ENCODE measurements at places on chromosomes 7 and 10.

DNA sequence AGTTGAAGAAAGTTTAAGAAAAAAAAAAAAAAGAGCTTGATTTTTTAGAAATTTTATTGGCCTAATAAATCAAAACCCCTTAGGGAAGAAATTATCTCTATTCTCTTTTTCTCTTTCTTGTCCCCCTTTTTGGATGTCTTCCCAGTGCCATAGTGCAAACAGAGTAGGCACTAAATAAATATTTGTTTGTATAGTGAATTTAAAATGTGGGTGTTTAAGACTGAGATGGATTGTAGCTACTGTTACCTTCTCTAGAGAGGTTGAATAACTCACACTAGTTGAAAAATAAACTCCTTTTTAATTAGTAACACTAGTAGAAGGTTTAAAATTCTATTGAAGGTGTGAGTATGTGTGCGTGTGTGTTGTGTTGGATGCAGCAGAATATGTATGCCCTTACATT lies 783.8 kb downstream of the NXPH1 start:
- no peak for DNase-seq

DNA sequence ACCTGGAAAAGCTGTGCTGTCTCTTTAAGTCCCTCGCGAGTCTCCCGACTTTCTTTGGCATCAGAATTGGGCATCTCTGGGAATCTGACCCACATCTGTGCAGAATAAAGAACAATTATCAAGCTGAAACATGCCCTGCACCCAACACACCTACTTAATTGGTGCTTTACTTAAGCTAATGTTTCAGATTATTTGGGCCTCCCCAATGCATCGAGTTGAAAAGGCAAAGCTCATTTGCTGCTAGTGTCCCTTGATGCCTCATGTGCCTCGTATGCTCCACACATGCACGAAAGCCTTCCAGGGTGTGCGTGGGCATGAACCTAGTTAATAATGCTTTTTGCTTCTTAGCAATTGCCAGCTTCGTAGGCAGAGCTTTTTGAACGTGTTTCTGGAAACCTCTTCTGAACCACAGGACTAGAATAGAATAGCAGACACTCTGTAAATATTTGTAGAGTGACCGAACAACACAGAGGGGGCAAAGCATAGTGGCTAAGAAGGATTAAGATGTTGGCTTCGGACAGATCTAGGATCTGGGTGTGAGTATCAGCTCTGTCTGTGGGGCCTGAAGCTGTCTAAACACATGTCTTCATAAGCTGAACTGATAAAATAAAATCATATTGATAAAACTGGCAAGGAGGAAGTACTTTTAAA lies 26.7 kb upstream of the FGFR2 start:
- DNase-seq = no peak

DNA sequence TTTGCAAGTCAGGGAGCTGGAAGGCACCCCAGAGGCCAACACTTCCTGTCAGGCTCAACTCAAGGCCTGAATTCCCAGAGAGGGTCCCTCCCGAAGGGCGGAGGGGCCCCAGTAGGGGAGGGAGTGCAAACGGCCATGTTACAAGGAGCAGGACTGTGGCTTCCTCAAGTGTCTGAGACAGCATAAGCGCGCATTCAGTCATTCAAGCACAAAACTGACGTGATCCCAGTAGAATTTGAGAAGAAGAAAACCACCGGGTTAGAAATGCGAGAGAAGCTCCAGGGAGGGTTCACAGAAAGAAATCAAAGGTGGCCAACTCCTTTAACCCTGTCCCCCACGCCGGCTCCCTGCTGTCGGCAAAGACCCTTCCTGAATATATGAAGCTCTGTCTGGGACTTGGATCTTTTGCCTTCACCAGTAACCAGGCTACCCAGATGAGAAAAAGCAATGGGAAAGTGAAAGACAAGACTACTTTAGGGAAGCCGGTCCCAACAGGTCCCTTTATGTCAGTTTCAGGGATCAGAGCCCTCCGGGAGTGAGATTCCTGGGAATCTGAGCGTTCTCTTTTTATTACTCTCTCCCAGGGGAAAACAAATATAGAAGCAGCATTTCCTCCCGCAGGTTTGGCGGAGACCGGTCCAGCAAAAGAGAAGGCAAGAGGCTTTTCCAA lies 1.3 kb downstream of the AFAP1L2 start:
- DNase-seq = no peak

- DNase-seq = no peak
These were observed 430.6 kb upstream of the KCND2 start for GRCh38 chr7:119842337-119842736.

DNA sequence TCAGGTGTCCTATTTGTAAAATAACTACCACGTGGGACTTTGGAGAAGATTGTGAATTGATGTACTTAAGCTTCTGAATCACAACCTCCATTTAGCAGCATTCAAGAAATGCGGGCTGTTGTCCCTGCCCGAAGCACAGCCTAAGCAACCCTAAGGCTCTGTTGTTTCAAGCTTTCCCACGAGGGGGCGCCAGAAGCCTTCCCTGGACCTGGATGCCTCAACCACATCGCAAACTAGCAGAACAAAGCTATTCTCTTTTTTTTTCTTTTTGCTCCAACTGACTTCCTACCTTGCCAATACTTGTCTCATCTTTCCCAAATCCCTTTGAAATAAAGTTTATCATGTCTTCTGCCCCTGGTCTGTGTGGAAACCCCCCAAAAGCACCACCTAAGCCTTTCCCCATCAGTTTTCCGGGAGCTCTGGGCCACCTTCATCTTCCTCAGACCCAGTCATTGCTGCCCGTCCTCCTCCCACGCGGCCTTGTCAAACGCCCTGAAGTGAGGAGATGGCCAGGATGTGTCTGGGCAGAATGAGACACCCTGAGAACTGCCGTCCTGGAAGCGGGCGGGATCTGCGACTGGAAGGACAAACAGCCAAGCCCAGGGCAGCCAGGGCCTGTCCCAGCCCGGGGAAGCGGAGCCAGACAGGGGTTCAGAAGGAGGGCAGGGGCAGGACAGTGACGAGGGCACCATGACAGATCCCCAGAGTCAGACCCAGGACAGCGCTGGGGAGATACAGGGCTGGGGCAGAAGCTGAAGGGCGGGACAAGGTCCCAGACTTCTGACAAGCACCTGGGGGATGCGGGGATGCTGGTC lies 112.7 kb downstream of the SLIT1 start:
- DNase-seq = peak; percentile 68

- DNase-seq = no peak
These were observed 43.4 kb upstream of the OPTN start for GRCh38 chr10:13056456-13057077.

DNA sequence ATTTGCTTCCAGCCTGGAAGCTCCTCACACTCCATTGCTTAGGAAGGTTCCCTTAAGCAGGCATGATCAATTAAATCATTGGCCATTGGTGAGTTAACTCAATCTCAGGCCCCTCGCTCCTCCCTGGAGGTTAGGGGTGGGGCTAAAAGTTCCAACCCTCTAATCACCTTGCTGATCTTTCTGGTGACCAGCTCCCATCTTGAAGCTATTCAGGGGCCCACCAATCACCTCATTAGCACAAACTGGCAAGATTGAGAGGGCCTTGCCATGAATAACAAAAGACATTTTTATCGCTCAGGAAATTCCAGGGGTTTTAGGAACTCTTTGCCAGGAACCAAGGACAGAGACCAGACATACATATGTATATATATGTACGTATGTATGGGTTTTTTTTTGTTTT lies 58.4 kb downstream of the AGK start:
- no peak for DNase-seq

GRCh38 chr7:127474457-127474856 lies 81.9 kb upstream of the ZNF800 start:
- no peak for DNase-seq

DNA sequence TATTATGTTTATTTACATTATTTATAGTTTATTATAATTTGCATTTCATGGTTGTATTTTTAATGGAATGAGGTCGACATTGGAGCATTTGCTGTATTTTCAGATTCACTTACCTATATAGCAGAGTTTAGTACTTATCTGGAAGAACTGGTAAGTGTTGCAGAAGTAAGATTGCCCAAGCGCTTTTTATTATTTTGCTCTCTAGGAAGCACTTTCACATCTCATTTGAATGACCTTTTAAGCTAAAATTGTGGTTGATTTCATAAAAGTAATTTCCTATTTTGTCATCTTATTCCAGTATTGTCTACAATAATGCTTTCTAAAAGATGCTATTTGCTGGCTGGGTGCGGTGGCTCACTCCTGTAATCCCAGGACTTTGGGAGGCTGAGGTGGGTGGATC lies 28.6 kb downstream of the SEC61A2 start:
- no peak for DNase-seq

DNA sequence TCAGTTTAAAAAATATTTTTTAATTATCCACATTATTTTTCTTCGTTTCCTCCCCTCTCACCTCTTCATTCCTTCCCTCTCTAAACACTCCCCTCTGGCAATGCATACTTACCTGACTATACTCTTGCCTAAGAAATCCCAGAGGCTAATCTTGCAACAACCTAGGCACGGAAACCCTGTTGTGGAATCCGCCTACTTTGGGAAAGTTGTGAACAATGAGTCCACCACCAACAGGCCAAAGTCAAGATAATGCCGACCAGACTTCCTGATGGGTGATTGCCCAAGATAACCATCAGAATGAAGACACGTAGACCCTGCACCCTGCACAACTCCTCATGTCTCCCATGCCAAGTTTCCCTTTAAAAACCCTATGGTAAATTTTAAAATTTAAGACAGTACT lies 521.5 kb downstream of the KIF20B start:
- no peak for DNase-seq

DNA sequence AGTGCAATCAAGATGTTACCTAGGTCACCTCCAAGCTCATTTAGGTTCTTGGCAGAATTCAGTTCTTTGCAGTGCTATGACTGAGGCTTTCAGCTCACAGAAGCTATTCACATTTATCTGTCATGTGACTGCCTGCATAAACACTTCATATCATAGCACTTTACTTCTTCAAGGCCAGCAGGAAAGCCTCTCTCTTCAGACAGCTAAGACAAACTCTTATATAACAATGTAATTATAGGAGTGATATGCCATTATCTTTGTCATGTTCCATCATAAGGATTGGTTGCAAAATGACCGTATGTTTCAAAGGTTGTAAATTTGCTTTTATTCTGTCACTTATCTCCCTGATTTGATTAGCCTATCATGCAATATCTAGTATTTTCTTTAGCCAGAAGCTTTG lies 78.8 kb upstream of the TMEM196 start:
- no peak for DNase-seq

GRCh38 chr7:17902599-17902998 lies 37.7 kb downstream of the SNX13 start:
- no peak for DNase-seq

DNA sequence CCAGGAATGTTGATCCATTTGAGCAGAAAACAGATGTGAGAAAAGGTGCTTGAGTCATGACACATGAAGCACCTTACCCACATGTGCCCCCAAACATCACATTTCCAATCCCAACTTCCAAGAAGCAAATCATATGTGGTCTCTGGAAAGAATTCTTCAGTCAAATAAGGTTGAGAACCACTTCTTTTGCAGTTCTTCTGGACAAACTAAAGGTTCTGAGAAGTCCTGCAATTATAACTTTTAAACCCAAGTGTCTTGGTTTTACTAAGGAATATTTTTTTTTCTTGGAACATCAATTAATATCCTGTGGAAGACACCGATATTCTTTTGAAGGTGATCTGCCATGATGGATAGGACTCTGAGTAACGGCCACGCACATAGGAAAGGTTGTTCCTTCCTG lies 151.3 kb downstream of the MYOF start:
- no peak for DNase-seq

GRCh38 chr7:128752251-128752650 lies 13.1 kb downstream of the CALU start:
- no peak for DNase-seq

- no peak for DNase-seq
These were observed 1088.0 kb downstream of the SORCS1 start for GRCh38 chr10:106076496-106076895.

DNA sequence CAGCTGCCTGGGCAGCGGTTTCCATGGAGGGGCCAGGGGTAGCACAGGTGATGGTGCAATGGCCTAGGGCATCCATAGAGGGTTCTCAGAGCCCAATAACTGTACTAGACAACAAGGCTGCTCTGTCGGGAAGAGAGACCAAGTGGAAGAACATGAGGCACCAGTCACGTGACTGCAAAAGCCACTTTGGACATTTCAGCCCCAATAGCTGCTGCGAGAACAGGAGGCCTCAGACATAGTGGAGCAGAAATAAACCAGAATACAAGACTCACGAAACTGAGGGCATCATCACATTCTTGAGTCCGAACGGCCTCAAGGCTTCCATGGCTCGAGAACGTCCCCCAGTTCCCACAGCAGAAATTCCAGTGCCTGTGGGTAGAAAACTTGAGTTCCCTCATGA lies 32.3 kb upstream of the FIS1 start:
- no peak for DNase-seq

GRCh38 chr10:89003344-89003743 lies 12.7 kb downstream of the FAS start:
- DNase-seq = no peak

DNA sequence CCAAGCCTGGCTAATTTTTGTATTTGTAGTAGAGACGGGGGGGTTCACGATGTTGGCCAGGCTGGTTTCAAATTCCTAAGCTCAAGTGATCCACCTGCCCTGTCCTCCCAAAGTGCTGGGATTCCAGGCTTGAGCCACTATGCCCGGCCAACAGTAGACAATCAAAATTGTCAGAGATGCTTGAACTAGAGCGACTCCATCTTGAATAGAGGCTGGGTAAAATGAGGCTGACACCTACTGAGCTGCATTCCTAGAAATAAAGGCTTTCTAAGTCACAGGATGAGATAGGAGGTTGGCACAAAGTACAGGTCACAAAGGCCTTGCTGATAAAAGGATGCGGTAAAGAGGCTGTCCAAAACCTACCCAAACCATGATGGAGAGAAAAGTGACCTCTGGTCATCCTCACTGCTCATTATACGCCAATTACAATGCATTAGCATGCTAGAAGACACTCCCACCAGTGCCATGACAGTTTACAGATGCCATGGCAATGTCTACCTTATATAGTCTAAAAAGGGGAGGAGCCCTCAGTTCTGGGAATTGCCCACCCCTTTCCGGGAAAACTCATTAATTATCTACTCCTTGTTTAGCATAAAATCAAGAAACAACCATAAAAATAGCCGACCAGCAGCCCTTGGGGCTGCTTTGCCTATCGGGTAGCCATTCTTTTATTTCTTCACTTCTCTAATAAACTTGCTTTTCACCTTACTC lies 134.5 kb downstream of the BAMBI start:
- DNase-seq = no peak

DNA sequence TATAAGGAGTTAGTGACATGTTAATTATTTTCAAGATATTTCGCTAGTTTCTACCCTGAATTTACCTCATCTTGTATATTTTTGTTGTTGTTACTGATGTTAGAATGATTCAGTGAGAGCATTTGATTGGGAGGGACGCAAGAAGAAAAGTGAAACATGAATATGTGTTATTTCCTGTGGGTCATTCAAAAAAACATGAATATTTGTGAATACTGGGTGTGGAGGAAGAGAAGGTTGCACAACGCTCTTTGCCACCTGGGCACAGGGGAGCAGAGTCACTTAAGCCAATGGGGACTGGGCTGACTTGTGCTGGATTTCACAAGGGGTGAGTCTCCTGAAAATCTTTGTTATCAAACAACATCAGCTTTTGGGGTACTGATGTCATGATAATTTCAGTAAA lies 39.5 kb downstream of the AGK start:
- no peak for DNase-seq
